Hematopoietic multipotent progenitor cell treated with erythropoietin and hydrocortisone succinate and interleukin-3 and kit ligand, for 17 days (in vitro differentiated cells): ENCODE measurements at places on chromosomes 7 and 10.
A peak's percentile ranks its signal among the peaks of the same experiment; 100 is the strongest.

DNA sequence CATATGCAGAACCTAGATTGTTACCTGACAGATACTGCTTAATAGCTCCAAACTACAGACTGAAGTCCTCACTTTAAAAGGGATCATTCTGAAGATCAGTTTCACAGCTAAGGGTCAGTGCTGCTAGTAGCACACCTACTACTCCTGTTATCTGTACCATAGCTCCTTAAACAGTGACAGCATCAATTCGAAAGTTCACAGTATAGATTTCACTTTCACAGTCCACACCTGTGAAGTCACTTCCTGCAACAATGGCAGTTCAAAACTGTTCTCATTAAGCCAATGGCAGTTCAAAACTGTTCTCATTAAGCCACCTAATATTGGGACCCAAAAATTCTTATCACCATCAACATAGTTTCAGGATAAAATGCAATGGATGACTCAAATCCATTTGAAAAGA is 10.7 kb upstream of the FHIP2A start:
- no peak for DNase-seq

GRCh38 chr10:127291329-127291728 is 94.9 kb upstream of the INSYN2A start:
- no peak for DNase-seq

DNA sequence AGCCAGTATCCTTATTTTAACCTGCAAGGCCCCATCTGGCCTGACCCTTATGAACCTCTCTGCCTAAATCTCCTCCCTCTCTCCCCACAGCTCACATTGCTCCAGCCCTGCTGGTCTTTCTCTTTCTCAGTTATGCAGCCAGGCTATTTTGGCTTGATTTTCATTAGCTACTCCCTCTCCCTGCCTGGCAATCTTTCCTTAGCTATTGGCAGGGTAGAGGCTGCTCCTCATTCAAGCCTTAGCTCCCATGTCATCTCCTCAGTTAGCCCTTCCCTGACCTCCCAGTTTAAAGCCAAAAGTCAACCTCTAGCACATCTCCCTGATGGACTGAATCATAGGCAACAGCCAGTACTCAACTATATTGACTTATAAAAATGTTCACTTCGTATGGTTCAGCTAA is 214.4 kb upstream of the CELF2 start:
- no peak for DNase-seq

- DNase-seq: no peak
Measured at GRCh38 chr10:126731610-126731990, 61.1 kb upstream of the C10orf90 start.

- DNase-seq: no peak
Measured at GRCh38 chr7:128938544-128939074, 882 bp downstream of the IRF5 start.

DNA sequence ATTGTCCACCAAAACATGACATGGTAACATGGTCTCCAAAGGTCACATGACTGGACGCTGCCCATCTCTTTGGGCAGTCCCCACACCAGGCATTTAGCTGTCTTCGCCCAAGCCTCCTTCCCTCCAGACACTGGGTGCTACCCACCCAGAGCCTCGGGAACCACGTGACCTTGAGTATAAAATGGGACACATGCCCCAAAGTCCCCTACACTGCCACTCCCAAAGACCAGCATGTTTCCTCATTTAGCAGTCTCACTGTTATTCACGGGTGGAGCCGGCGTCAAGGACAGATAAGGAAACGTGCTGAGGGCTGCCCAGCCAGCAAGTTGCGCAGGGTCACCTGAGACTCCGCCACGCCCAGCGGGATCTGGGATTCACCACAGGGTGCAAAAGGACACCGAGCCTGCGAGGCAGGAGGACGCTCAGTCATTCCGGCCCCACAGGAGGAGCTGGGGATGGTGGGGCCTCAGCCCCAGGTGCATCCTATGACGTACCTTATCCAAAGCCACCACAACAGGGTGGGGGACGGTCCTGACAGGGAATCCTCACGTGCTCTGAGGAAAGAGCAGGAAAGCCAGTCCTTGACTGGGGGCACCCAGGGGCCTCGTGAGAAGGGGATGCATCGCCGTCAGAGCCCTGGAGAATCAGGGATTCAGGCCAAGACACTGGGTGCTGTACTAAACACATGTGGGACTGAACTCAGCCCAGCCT is 226.9 kb downstream of the TNS3 start:
- DNase-seq: peak; percentile 76

- DNase-seq: no peak
Measured at GRCh38 chr7:584122-584465, 64.4 kb upstream of the PDGFA start.

GRCh38 chr10:119283818-119284217 is 76.4 kb downstream of the GRK5 start:
- DNase-seq: no peak

- no peak for DNase-seq
Measured at GRCh38 chr10:29472301-29473086, 162.3 kb downstream of the SVIL start.

GRCh38 chr10:34814223-34814912 is 728 bp downstream of the PARD3 start:
- DNase-seq: no peak
